ENCODE measurements at places on chromosomes 6 and 20.

- DNase-seq = no peak
Observed at GRCh38 chr6:121652223-121652622, 216.8 kb downstream of the GJA1 start.

- DNase-seq = no peak
Observed at GRCh38 chr20:61347443-61347842, 95.4 kb downstream of the CDH4 start.

DNA sequence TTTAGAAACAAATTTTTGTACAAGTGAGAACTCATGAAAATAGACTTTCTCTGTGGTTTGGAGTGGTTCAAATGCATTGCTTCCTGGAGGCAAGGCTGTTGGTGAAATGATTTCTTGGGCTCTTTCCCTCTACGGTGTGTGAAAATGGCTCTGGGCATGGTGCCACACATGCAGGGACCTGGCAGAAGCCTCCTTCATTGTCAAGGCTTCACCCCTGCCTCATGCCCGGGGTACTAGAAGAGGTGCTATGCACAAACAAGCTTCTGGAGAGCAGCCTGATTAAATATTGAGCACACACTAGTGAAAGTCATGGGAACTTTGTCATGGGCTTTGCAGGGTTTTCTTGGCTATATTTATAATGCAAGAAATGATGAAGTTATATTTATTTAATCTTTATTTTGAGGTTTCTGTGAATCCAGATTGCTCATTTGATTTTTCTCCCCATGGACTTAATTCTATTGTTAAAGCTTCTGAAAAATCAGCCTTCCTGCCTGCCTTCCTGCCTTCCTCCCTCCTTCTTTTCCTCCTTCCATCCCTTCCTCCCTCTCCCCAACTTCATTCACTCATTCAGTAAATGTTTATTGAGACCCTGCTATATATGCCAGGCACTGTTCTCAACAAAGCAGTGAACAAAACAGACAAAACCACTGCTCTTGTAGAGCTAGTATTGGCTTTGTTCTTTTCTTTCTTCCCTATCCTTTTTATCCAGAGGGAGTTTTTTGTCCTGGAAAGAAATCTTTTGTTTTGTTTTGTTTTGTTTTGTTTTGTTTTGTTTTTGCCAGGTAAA lies 21.0 kb downstream of the C6orf89 start:
- DNase-seq = no peak

DNA sequence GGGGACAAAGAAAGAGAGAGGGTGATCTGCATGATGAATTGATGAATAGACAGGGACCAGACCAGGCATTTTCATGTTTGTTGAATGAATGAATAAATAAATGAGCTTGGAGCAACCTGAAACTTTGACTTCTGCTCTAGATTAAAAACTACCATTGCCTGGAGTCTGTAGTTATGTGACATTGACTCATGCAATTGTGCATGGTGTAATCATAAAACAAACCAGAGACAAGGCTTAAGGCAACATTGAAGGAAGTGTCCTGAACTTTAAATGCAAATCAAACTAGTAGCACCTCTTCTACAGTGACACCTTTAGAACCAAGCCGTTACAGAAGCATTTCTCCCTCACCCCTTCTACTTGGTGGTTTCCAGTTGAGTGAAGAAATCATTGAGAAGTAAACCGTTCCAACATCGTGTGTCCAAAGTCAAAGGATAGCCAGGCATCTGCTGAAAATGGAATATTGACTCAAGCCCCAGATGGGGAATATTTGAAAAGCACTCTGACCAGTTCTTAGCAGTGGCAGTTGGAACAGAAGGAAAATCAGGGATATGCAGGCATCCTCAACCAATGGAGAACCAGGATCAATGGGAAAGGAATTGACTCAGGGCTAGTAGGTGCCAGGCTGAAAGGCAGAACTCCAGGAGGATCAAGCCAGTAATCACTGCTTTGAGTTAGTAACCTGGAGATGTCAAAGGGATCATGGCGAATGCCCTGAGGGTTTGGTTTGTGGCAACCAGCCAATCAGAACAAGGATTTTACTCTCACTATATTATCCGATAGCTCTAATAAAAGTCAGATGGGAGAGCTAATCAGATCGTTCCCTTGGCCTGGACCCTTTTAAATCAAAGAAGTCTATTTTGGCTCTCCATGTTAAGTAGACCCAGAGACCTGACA lies 171.2 kb upstream of the TSHZ2 start:
- no peak for DNase-seq

GRCh38 chr6:29531668-29532067 lies 27.9 kb downstream of the UBD start:
- DNase-seq = no peak

DNA sequence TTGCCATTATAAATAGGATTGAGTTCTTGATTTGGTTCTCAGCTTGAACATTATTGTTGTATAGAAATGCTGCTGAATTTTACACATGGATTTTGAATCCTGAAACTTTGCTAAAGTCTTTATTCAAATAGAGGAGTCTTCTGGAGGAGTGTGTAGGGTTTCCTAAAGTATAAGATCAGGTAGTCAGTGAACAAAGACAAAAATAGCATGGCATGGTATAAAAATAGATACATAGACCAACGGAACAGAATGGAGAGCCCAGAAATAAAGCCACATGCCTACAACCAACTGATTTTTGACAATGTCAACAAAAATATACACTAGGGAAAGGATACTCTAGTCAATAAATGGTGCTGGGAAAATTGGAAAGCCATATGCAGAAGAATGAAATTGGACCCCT lies 740.1 kb downstream of the QKI start:
- no peak for DNase-seq

GRCh38 chr20:34200023-34200422 lies 41.2 kb upstream of the ASIP start:
- DNase-seq = no peak

GRCh38 chr6:113909224-113909856 lies 52.2 kb downstream of the MARCKS start:
- DNase-seq = no peak

DNA sequence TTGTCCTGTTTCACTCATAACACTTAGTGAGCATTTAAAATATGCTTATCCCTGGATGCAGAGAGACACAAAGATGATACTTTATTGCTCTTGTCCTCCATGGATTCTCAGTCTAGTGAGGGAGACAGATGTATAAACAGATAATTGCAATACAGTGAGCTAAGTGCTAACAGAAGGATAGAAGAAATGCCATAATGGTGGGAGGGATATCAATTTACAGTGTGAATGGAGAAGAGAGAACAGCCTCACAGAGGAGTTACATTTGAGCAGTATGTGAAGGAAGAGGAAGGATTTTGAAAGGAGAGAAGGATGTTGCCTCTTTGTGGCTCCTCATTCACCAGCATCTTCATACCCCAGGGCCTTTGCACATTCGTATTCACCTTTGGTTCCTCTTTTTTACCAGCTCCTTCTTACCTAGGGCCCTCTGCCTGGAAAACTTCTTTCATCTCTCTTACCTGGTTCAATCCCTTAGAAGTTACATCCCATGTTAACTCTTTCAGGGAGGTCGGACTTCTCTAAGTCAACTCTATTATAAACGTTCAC lies 341.7 kb downstream of the PRL start:
- DNase-seq = no peak

DNA sequence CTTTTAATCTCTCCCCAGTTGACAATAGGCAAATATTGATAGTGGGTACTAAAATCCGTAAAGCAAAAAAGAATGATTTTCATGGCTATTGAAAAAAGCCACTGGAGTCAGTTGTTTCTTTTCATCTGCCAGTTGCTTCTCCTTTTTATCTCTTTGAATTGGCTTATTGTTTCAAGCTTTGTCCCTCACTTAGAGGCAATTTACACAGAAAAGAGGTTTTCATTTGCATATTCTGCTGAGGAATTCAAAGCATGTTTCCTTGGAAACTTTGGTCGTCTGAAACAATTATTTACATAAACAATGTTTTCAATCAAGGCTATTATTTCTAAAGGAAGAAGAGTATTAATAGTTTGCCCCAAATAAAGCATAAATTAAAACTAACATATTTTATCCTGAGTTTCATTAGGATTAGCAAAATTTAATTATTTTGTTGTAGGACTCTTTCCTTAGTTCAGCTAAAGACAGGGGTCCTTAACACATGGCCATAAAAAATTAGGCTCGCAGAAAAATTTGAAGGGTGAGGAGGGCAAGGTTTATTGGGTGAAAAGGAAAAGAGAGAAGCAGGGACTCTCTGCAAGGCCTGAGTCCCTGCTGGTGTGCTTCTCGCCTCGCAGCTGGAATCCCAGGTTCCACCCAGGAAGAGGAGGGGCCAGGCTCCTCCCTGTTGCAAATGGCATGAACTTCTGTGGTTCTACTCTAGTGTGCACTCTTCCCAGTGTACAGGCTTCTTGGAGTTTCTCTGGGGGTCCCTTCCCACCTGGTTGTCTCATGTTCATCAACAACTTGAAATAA lies 138.8 kb upstream of the LAMA2 start:
- DNase-seq = no peak

DNA sequence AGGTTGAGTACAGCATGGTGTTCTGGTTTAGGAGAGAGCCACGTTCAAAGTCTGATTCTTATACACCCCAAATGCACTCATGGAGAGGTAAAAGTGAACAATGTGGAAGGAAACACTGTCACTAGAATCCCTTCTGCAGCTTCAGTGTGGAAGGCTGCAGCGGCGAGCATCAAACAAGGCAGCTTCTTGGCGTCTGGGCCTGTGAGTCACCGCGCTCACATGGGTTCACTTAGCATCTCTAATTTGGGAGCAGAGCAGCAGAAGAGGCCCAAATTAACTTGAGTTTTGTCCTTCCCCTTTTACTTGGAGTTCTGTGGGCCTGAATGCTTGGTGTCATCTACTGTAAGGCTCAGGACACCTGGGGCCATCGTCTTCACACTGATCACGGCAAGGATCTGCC lies 10.9 kb upstream of the E2F1 start:
- no peak for DNase-seq

GRCh38 chr6:113331021-113331420 lies 526.1 kb upstream of the MARCKS start:
- no peak for DNase-seq

DNA sequence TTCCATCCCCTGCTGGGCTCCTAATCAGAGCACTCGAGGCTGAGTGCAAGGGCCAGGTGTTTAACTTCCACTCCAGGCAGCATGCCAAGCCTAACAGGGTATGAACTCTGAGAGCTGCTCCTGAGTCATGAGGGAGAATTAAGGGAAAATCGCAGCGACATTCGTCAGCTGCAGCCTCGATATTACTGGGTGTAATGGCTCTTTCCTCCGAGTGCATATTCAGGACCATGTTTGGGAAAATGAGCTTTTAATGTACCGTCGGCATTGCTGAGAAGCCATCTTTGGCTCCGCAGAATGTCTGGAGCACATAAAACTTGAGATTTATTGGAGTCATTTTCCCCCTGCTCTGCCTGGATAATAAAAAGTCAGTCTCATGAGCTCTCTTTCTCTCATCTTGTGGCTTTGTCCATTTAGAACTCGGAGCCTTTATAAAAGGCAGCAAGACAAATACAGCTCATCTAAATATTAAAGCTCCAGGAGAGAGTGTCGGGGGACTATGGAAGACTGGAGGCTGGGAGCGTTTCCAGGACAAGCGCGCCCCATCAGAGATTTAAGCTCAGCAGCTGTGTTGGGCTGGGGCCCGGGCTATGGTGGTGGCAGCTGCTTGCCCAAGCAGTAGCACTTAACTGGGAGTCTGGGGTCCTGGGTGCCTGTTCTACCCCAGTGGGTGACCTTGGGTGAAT lies 103.7 kb downstream of the TOX2 start:
- no peak for DNase-seq

- DNase-seq = no peak
Observed at GRCh38 chr6:7730784-7731227, 4.9 kb downstream of the BMP6 start.

GRCh38 chr20:1567392-1568162 lies 10.1 kb upstream of the SIRPD start:
- DNase-seq = peak; percentile 47

- DNase-seq = no peak
Observed at GRCh38 chr20:25012616-25013189, 20.2 kb upstream of the APMAP start.

GRCh38 chr20:61699495-61700374 lies 365.9 kb downstream of the TAF4 start:
- DNase-seq = no peak

- DNase-seq = no peak
Observed at GRCh38 chr20:51162015-51162414, 139.1 kb upstream of the KCNG1 start.

DNA sequence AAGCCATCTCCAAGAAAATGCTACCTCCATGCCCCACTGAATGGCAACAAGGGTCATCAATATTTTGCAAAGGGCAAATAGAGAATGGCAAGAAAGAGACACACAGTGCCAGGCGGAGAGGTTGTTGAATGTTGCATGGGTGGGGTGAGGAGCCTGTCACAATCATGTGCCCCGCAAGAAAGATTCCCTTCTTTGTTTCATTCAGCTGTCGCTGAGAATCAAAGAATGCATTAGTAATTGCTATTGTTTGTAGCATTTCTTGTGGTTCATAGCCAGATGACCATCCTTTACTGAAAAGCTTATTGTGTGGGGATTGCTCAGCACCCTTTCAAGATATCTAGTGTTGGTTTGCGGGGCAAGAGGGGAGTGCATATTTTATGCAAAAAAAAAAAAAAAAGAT lies 166.5 kb upstream of the QKI start:
- no peak for DNase-seq

GRCh38 chr6:52908526-52908925 lies 972 bp downstream of the GSTA3 start:
- no peak for DNase-seq

DNA sequence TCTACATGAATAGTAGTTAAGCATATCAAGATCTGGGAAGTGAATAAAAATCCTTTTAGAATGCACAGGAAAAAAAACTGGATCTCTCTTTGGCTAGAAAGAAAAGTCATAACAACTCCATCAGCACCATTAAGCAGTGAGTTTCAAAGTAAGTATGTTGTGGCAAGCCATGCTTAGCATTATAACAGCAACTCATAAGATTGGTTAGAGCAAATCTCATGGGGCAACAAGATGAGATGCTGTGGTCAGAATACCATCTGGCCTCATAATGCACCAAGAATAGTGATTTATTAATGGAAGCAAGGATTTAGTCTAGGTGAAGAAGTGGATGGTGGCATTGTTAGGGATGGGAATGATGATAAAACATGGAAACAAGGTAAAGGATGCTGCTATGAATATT lies 159.4 kb downstream of the PHF3 start:
- no peak for DNase-seq

GRCh38 chr6:41927253-41927652 lies 6.0 kb downstream of the BYSL start:
- no peak for DNase-seq

- DNase-seq = no peak
Observed at GRCh38 chr6:153192943-153193885, 62.1 kb upstream of the RGS17 start.

GRCh38 chr6:1664329-1664728 lies 54.6 kb downstream of the FOXC1 start:
- no peak for DNase-seq

DNA sequence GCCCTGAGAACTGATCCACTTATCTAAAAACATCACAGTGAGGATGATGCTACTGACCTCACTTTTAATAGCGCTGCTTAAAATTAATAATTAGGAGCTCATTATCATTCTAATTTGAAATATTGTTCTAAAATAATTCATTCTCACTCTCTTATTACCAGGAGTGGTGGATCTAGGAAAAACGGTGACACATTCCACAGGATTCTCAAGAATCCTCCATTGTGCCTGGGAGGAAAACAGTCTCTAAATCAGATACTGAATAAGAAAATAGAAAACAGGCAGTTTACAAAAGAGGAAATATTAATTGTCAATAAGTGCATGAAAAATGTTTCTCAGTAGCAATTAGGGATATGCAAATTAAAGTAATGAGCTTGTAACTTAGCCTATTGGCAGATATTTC lies 187.4 kb downstream of the TENT5A start:
- DNase-seq = no peak
